ENCODE measurements at places on chromosomes 5 and 9.

GRCh38 chr5:91312698-91313097 lies 70.4 kb downstream of the ARRDC3 start:
- no peak for DNase-seq

DNA sequence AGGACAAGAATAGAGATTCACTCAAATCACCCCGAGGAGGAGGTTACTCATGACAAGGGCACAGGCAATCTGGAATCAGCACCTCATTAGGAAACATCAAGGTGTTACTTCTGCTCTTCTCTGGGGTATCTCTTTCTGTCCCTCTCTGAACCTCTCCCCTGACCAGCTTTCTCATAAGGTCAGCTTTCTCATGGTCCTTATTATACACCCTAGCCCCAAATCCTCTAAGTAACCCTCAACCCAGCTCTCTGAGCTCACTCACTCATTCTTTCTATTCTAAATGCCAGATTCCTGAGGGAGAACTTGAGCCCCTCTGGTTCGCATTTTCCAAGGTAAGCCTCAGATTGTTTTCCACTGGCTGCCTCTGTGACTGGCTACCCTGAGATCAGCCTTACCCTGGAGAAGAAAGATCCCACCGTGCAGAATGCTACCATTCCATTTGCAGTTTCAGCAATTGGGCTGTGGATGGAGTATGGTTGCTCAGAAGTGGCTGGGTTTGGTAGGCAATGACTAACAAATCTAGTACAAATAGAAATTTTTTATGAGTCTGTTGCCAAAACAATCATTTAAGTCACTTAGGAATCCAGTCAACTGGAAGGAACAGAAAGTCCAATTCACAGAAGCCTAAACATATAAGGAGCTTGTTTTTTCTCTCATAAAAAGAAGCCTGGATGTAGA lies 9.0 kb upstream of the TIMD4 start:
- DNase-seq: no peak

- DNase-seq: no peak
Measured at GRCh38 chr5:160787240-160787639, 64.8 kb downstream of the ATP10B start.

DNA sequence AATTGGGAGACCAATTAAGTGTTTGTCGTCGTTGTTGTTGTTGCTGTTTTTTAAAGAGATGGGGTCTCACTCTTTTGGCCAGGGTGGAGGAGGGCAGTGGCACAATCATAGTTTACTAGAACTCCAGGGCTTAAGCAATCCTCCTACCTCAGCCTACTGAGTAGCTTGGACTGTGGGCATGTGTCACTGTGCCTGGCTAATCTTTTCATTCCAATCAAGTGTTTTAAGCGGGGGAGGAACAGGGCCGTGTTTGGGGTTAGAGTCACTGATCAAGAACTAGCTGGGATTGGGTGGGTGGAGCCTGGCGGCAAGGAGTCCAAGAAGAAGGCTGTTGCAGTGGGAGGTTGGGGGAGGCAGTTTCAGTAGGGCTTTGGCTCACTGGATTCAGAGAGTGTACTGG lies 13.8 kb downstream of the SNX30 start:
- DNase-seq: no peak

- DNase-seq: no peak
Measured at GRCh38 chr5:66739951-66740350, 143.8 kb downstream of the MAST4 start.
